ENCODE measurements at places on chromosomes 11 and 22.

- no peak for DNase-seq
Observed at GRCh38 chr11:108009497-108010370, 1.0 kb downstream of the CUL5 start.

DNA sequence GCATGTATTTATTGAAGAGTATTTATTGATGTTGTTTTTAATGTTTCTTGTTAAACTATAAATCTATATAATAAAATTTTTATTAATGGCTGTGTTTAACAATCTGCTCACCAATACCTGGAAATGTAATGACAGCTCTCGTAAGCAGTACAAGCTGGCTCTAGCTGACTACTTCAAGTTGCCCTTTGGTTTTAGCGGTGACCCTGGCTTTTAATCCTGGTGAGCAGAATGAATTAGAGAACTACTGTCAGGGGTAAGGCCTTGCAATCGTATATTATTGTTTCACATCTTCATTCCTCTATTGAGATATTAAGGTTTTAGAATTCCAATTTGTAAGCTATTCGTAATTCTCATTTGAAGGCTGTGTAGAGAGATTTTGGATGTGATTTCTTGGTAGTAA lies 372.2 kb downstream of the METTL15 start:
- DNase-seq = no peak

- DNase-seq = no peak
Observed at GRCh38 chr11:490186-490929, 16.7 kb downstream of the RNH1 start.

DNA sequence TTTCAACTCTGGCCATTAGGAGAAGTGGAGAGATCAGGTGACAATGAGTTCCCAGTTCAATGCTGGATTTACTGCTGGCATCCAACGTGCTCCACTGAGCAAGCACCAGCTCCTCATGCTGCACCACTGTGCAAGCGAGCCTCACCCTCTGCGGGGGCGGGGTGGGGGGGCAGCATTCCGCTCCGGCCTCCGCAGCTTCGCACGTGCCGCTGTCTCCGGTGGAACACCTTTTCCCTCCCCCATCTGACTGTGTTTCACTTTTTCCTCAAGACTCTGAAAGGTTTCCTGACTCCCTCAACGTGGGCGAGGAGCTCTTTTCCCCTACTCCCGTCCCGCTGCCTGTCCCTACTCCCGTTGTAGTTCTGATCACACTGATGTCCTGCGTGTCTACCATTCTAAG lies 835 bp upstream of the RHOD start:
- no peak for DNase-seq

GRCh38 chr22:44182588-44183286 lies 2.0 kb downstream of the PARVG start:
- DNase-seq = peak; percentile 33

DNA sequence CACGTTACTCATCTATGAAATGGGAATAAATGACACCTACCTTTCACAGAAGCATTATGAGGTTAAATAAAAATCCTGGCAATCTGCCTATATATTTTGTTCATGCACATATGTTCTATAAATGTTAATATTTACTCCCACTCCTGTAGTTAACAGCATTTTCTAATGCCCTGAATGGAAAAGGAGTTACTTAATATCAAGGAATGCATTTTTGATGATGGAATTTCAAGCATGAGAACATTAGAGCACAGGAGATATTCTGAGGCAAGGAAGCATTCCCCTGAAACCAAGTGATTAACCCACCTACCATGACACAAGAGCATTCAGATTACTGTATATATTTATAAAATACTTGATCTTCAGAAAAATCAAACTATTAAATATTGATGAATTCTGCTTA lies 102.1 kb downstream of the ARHGAP32 start:
- DNase-seq = no peak

DNA sequence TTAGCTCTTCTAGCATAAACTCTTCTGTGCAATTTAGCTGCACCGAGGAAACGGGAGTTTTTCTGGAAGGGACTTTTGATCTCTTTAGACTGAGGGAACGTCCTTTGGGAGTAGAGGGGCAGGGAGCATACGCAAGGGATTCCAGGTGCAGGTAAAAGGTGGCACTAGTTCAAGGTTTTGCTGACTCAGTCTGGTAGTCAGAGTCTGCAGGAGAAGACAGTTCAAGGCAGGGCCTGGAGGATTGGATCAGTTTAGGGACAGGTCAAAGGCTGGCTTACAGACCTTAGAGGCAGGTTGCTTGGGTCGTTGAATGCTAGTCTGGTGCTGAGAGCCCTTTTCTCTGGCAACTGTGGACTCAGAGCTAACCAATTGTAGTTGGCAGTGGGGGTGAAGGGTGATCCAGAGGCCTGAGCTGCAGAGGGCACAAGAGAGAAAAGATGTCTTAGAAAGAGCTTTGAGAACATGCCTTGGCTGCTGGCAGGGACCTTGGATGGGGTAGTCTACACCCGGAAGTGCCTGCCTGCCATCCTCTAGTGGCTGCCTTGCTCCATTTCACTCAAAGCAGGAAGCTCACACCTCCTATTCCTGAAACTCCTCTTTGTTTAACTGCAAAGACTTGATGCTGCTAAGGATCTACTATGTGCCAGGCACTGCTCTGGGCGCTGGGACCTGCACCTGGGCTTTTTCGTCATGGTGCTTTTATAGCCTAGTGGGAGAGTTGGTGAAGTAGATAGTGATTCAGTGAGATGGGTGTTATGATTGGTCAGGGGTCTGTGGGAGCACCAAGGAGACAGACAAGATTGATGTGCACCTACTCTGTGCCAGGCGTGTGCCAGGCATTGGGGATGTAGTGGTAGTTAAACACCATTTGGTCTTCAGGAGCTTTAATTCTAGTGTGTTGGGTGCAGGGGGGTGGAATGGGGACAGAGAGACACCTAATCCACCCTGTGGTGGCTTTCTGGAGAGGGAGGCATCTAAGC lies 17.1 kb downstream of the MIAT start:
- DNase-seq = no peak

GRCh38 chr11:32829680-32830412 lies at the start of gene PRRG4:
PRRG4 (plus strand) TSS chr11:32829927; CDS start chr11:32830530, 603 bp downstream.
- DNase-seq = no peak

DNA sequence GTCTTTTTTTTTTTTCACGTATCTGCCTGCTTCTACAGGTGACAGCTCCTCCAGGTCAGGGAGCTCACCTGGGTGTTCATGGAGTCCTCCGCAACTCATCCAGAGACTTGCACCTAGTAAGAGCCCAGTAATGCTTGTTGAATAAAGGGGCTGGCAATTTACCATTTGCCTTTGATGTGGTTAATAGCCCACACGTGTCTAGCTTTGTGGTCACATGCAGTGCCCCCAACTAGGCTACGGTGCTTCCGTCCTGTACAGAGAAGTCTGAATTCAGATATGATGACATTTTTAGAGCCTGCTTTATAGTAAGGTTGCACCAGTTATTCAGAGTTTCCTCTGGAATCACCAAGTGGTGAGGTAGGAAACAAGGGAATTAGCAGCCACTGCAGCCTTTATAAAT lies 199.4 kb upstream of the MTMR2 start:
- no peak for DNase-seq

DNA sequence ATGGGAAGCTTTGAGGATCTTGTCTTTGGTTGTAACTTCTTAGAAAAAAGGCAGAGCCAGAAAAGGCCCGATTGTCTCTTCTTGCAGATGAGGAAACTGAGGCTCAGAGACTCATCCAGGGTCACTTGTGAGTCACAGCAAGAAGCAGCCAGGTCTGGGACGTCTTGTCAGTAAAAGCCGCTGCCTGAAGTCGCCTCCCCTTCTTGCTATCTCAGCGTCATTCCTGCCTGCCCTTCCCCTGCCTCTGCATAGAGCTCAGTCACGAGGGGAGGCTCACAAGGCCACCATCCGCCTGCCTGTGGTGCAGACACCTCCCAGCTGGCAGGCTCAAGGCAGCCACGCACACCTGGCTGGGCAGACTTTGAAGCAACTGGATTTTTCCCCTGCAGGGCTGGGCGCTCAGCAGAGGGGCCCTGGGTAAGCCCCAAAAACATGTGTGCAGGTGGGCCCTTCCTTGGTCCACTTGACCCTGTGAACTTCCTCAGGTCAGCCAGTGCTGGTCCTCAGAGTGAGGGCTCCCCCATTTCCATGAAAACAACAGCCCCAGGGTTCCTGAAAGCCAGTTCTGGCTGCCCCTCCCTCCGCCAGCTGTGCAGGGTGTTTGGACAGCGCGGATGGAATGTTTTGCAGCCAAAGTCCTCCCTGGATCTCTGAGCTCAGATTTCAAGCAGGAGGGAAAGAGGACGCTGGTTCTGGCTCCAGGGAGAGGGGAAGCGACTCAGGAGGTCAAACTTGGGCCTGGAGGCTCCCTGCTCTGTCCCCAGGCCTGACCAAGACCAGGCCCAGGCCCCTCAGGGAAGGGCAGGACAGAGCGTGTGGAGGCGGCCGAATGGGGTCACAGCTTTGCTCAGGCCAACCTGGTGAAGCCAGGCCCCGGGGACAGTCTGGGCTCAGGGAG lies 6.0 kb upstream of the RAB3IL1 start:
- DNase-seq = no peak

DNA sequence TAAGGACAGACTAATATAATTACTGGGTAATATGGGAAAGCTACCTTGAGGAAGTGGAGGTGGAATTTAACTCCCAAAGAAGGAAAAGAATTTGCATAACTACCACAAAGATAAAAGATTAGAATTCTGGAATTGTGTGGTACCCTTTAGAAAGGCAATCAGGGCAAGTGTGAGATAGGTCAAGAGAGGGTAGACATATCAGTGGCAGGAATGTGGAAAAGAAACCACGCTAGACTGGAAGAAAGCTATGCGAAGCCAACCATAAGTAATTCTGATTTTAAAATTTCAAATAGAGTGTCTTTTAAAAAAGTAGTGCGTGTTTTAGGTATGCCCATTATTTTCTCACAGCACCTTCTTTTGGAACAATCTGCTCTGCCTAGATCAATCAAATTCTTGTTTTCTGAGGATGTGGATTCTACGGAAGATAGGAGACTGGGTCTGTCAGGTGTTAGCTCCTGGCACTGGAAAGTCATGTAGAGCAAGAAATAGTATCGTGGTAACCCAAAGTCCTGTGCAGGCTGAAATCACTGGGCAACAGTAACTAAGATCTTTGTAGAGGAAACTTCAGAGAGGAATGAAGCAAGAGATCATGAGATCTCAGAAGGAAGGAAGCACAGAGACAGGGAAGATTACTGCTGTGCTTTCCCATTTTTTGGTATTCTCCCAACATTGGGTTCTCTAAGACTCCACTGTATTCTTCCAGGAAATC lies 111.3 kb upstream of the MTMR2 start:
- DNase-seq = no peak

DNA sequence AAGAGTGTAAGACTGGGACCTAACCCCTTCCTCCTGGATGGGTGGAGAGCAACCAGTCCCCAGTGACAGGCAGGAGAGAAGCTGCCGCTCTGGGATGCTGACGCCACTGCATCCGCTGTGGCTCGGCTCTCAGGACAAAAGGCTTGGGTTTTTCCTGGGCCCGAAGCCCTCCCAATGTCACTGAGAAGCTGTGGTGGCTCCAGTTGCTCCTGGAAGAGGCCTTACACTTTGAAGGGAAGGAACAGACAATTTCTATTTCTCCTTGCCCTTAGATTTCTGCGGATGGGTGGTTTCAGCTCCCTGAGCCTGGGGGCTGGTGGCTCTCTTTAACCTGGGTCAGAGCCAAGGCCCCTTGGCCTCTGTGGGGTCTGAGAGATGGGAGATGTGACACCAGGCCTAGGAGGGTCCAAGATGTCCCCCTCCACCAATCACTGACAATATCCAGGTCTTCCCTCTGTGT lies 21.4 kb downstream of the TPBGL start:
- no peak for DNase-seq

DNA sequence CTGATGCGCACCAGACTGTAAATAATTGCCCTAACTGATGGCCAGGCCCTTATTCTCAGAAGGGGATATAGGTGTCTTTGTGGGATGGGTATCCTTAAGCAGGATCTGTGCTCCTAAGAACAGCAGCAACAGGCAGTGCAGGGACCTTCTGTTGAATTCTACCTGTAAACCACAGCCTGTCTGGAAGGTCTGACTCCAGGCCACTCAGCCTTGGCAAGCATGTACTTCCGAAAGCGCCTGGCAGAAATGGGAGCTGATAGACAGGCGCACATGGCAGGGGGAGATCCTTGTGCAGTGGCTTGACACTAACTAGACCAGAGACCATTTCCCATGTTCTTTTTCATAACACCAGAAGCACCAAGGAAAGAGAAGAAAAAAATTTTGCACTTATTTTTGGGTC lies 59.0 kb downstream of the C22orf31 start:
- DNase-seq = no peak

DNA sequence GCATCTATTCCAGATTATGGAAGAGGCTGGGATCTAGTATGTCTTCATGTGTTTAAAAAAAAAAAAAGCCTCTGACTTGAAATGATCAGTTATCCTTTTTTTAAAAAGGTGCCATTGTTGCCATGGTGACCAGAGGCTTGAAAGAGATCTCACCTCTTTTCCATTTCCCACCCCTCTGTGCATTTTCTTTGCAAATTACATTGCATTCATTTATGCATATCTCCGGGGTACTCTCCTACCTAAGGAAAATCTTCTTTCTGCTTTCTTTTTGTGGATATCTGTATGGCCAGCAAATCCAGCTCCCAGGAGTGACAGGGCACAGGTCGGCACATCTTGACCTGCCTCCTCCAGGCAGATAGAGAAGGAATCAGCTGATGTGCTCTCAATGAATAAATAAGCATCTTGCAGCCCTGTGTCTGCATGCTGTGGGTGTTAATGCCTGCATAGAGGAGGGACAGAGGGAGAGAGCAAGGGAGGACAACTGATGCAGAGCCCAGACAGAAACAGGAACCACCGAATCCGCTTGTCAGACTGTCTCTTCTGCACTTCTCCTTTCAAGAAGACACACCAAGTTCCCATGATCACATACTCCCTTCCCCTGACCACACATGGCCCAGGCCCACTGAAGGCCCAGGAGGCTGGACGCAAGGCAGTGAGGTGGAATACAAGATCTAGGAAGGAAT lies 50.9 kb downstream of the CWC15 start:
- no peak for DNase-seq

GRCh38 chr11:18706330-18707243 lies 8.0 kb downstream of the TMEM86A start:
- peak; percentile 55 for DNase-seq

- DNase-seq = no peak
Observed at GRCh38 chr11:15923183-15923582, 433.2 kb downstream of the SOX6 start.

GRCh38 chr22:45528046-45528445 lies 25.4 kb downstream of the FBLN1 start:
- no peak for DNase-seq

DNA sequence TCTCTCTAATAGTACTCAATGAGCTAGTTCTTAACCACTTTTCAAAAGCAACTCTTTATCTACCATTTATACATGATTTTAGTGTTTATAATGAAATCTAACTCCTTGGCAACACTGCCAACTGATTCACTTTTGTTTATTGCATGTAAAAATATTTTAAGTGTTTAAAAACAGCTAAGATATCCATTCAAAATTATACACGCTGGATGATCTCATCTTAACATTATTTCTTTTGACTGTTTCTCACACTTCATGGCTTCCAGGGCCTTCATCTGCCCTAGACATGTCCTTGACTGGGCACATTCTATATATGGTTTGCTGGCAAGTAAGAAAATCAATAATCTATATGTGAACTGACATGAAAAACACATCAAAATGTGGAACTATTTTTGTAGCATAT lies 414.6 kb upstream of the LUZP2 start:
- DNase-seq = no peak

Data from central memory CD4-positive, alpha-beta T cell (primary cell).